Germinal center (tissue), 1 donor: ENCODE measurements at places on chromosomes 5 and 9.

DNA sequence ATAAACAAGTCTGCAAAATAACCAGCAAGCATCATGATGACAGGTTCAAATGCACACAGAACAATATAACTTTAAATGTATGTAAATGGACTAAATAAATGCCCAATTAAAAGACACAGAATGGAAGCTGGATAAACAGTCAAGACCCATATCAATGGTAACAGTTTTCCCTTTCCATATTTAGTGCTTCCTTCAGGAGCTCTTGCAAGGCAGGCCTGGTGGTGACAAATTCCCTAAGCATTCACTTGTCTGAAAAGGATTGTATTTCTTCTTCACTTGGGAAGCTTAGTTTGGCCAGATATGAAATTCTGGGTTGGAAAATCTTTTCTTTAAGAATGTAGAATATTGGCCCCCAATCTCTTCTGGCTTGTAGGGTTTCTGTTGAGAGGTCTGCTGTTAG is 120.2 kb upstream of the RASA1 start:
- DNase-seq: no peak

GRCh38 chr5:137348759-137349158 is 150.4 kb downstream of the SPOCK1 start:
- DNase-seq: no peak

- no peak for DNase-seq
Observed at GRCh38 chr5:140101179-140101578, 12.7 kb upstream of the PURA start.

GRCh38 chr5:170120576-170120975 is 14.9 kb downstream of the FOXI1 start:
- no peak for DNase-seq

DNA sequence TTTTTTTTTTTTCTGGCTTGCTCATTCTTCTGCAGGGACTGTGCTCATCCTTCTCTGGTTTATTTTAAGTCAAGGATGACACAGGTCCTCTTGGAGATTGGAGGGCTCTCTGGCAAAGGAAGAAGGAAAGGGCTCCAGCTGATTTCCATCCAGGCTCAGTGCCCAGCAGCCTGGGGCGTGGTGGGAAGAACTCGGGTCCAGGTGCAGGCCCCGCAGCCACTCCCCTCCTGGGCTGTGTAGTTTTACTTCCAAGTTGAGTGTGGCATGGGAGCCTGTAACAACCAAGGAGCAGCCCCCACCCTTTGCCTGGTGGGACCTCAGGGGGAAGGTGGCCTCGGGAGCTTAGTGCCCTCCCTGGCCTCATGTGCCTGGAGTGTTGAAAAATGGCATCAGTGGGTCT is 58.9 kb downstream of the ANKRD33B start:
- DNase-seq: no peak

GRCh38 chr9:136081826-136082495 is 13.1 kb downstream of the NACC2 start:
- no peak for DNase-seq

GRCh38 chr9:14056316-14056861 is 257.6 kb downstream of the NFIB start:
- DNase-seq: no peak

- no peak for DNase-seq
Observed at GRCh38 chr5:59847586-59847985, 45.9 kb downstream of the PDE4D start.

- DNase-seq: no peak
Observed at GRCh38 chr9:21552244-21553170, 70.4 kb upstream of the IFNE start.

DNA sequence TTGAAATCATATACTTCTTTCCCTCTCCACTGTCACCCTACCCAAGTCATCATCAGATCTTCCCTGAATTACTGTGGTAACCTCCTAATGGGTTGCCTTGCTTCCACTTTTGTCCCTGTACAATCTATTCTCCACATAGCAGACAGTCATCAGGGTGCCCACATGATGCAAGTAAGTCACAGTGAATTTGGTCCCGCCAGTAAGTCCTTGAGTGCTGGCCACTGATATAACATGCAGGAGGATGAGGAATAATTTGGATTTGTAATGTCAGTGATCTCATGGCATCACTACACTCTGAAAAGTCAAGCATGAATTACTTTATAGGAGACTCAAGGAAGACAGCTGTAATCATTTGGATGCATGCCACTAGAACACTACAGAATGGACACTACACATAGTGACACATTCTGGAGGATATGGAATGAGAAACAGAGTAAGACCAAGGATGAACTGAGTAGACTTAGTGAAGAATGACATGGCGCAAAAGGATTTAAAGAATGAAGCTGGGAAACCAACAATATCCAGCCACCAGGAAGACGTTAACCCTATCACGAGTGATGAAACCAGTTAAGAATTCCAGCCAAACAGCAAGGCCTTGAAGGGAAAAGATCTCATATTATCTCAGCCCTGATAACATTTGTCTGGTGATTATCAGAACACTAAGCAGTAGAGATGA is 28.6 kb downstream of the MARCHF3 start:
- DNase-seq: no peak

DNA sequence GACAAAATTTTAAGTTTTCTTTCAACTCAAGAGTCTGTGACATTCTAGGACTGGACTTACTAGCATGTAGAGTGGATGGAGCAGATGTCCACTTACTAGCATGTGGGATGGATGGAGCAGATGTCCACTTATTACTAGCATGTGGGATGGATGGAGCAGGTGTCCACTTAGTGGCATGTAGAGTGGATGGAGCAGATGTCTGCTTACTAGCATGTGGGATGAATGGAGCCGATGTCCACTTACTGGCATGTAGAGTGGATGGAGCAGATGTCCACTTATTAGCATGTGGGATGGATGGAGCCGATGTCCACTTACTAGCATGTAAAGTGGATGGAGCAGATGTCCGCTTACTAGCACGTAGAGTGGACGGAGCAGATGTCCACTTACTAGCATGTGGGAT is 2.4 kb downstream of the SLC36A1 start:
- DNase-seq: no peak

DNA sequence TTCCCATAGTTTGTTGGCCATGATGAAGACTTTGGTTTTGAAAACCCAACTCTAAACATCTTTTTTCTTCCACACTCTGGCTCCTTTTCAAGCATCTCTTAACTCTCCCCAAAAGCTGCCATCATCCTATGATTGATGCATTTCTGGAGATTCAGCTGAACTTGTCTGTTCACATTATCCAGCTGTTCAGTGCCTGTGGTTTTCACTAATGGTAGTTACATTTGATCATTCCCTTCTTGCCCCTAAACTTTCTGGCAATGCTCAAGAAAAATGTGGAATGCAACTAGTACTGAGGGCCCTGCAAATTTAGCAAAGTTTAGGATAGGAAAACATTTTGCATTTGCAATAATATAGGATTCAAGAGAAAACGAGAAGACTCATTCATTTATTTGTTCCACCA is 267.5 kb downstream of the ENC1 start:
- DNase-seq: no peak

DNA sequence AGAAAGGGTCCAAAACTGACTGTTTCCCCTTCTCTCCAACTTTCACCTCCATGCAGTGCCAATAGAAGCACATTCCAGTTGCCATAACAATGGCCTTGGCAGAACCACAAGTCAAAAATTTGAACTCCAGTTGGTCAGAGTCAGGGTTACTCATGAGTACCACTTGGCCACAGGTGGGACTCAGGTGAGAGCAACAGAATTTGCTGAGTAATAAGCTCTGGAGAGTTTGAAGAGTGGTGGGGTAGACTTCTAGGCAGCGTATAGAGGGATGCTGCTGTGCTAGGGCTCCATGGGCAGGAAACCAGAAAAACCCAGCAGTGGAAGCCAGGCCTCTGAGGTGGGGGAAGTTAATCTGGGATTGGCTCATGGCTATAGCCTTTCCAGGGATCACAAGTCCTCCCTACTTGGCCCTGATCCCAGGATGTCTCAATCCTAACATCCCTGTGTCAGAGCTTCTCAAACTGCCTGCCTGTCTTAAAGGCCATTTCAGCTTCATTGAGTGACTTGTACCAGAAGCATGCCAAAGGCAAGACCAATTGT is 30.2 kb downstream of the SNX18 start:
- DNase-seq: no peak

DNA sequence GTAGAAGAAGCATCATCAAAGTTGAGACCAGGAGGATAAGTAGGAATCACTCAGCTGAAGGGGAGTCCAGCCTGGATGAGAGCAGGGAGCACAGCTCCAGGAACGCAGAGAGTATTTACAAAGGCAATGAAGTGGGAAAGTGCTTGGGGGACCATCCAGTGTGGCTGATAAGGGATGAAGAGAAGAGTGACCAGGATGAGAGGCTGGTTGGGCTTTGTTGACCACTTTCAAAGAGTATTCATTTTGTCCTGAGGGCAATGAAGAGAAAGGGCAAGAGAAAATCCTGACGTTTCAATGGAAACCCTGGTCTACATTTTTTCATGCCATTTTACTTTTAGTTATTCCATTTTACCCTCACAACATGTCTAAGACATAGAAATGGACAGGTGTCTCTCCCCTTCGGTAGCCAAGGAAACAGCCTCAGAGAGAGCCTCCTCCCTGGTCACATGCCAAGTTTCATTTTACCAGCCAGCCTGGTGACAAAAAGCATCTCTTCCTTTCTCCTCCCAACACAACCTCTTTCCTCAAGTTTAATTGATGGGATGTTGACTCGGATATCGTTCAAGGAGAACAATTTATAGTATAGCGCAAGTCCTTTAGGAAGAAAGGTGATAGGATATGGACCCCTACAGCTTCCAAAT is 492.7 kb upstream of the CLINT1 start:
- DNase-seq: no peak

DNA sequence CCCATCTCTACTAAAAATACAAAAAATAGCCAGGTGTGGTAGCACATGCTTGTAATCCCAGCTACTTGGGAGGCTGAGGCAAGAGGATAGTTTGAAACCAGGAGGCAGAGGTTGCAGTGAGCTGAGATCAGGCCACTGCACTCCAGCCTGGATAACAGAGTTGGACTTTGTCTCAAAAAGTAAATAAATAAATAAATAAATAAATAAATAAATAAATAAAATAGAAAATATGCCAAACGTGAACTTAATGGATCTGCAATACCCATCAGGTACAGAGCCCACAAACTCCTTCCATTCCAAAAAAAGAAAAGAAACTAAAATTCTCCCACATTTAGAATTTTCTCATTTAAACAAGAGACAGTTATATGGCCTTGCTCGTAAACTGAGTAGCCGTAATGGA is 702.7 kb downstream of the CDH18 start:
- DNase-seq: no peak

GRCh38 chr9:137317718-137318511 is 15.8 kb upstream of the NRARP start:
- no peak for DNase-seq

DNA sequence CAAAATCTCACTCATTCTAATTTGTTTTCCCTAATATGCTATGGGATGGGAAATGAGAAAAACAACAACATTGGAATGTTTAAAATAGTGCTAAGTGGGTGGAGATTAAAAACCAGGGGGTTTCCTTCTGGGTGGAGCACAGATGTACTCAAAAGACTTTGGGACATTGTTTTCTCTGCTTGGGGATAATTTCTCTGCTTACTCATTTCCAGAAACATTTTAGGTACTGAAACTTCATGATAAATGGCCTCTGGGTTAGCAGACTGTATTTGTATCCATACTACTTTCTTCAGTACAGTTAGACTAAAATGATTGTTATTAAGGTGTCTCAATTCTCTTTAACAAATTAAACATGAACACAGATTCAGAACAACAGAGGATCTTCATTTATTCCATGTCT is 17.4 kb downstream of the ELOVL7 start:
- DNase-seq: no peak

- no peak for DNase-seq
Observed at GRCh38 chr9:4011054-4011453, 288.8 kb downstream of the GLIS3 start.

- no peak for DNase-seq
Observed at GRCh38 chr5:76535577-76535976, 87.6 kb downstream of the F2RL2 start.

DNA sequence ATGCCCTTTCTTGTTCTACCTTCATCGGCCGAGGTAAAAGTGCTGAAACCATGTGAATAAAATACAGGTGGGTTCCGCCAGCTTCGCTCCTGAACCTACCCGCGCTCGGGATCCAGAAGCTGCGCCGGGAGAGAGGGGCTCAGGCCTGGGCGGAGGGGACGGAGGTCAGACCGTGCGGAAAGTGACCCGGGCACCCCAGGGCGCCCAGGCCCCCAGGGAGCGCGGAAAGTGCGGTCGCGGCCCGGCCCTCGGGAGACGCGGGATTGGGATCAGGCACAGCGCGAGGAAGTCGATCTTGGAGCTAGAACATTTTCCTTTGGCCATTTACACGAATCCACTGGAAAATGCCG is 329 bp downstream of the SYK start:
- DNase-seq: no peak

GRCh38 chr9:36924071-36924470 is 110.0 kb downstream of the PAX5 start:
- DNase-seq: no peak

DNA sequence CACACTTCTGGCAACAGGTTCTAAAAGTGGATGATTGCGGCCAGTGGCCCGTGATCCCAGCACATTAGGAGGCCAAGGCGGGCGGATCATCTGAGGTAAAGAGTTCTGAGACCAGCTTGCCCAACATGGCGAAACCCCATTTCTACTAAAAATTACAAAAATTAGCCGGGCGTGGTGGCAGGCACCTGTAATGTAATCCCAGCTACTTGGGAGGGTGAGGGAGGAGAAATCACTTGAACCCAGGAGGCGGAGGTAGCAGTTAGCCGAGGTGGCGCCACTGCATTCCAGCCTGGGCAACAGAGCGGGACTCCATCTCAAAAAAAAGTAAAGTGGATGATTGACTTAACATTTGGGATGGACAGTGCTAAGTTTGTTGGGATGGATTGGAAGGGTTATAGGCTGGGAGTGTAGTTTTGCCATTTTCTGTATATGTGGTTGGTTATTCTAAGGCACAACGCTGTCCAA is 3.4 kb downstream of the MATR3 start:
- no peak for DNase-seq

GRCh38 chr9:82117026-82117811 is 128.6 kb downstream of the SPATA31D1 start:
- no peak for DNase-seq

- DNase-seq: no peak
Observed at GRCh38 chr5:173399851-173400250, 71.6 kb upstream of the STC2 start.

DNA sequence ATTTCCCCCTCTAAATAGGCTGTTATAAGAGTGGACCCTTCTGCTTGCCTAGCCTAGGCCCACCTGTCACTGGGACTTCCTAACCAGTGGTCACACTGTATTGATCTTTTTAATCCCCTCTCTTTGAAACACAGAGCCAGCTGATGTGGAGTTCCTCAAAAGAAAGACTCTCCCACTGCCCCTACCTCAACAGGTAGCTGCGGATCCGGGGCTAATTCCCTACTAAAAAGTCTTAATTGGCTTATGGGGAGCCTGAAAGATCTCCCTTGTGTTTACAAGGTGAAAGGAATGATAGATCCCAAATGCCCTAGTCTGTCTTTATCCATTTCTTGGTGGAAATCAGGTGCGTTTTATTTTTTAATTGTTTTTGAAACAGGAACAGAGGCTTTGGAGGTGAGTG is 2.0 kb downstream of the NEUROG1 start:
- DNase-seq: no peak

GRCh38 chr9:91857291-91858212 is 92.5 kb downstream of the ROR2 start:
- no peak for DNase-seq

- DNase-seq: no peak
Observed at GRCh38 chr9:36935768-36936497, 98.1 kb downstream of the PAX5 start.
